ENCODE measurements at places on chromosomes 3 and 15.
A peak's percentile ranks its signal among the peaks of the same experiment; 100 is the strongest.

DNA sequence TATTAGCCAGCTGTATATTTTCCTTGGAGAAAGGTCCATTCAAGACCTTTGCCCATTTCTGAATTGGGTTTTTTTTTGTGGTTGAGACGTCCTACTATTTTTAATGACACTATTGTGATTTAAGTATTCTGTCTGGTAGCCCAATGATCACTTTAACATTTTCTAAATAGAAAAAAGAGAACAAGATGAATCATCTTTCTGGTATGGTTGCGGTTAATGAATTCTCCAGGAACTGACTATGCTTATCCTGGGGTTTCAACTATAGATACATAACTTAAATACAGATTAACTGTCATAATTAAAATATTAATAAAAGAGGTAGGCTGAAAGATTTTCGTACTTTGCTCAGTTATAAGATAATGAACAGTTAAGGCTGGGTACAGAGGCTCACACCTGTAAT is 51.9 kb downstream of the PBRM1 start:
- DNase-seq: peak; percentile 49

GRCh38 chr3:42057561-42058211 is 33.5 kb upstream of the TRAK1 start:
- no peak for DNase-seq

GRCh38 chr15:51051776-51052175 is 42.9 kb downstream of the TNFAIP8L3 start:
- DNase-seq: no peak

DNA sequence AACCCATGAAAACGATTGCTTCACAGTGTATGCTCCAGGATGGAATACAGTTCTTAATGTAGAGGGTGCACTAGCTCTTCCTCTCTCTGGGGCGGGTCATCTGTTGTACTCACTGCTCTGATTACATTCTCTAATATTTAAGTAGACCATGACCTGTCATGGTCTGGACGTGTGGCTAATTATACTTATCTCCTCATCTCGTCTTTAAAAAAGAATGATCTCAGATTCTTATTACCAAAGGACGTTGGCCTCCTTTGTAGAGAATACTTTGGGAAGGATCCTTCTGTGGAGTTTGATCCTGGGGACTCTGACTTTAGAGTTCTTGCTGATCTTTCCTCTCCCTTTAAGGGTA is 48.4 kb upstream of the TRAK1 start:
- peak; percentile 41 for DNase-seq

DNA sequence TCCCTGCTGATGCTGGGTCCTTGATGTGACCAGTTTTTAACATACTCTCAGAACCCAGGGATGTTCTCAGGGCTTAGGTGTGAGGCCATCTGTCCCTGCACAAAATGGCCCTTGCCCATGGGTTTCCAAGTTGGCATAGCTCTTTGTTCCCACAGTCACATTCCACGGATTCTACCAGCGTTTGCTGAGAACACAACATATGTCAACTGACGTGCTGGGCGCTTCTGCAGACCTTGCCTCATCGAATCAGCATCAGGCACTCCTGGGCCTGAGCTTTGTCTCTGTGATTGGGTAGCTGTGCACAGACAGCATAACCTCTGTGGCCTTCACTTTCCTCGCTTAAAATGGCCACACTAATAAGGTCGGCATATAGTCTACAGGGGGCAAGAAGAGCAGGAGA is 69.0 kb downstream of the MGLL start:
- no peak for DNase-seq

GRCh38 chr3:121981473-121981872 is 40.6 kb downstream of the ILDR1 start:
- no peak for DNase-seq

DNA sequence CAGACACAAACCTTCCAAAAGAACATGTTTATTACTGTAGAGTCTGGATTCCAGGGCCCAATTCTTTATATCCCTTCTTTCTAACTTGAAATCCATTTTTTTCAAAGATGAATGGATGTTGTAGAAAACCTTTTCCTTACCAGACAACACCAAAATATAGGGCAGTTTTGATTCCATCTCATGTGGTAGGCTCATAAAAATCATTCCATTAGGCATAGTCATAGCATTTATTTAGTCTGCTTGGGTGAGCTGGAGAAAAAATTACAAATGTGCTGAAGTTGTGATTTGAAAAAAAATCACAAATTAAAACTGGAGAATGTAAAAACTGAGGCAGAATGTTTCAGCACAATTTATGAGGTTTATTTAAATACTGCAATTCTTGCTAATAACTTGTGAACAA is 199.3 kb upstream of the TBC1D5 start:
- DNase-seq: no peak

- no peak for DNase-seq
These were observed 6.8 kb downstream of the TLNRD1 start for GRCh38 chr15:81007428-81008064.

- DNase-seq: no peak
These were observed 209.8 kb upstream of the RBMS3 start for GRCh38 chr3:29070959-29071634.

- DNase-seq: peak; percentile 69
These were observed 217.5 kb upstream of the RASGRP1 start for GRCh38 chr15:38782156-38782555.

DNA sequence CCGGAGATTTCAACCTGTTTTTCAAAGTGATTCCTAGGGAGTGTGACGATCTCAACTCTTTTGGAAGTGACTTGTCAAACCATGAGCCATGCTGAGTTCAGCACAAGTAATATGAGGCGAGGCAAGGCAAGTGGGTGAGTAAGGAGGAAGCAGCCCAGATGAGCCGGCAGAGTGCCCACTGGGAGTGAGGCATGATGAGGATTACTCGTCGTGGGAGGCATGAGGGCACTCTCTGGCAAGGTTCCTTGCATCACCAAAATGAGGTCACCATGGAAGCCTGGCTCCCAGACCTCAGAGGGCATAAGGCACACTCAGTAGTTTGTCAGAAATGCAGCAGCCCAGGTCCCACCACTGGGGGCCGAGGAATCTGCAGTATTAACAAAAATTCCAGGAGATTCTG is 636.1 kb downstream of the MAGI1 start:
- DNase-seq: peak; percentile 90

GRCh38 chr3:156291272-156292123 is 171.1 kb downstream of the KCNAB1 start:
- no peak for DNase-seq

GRCh38 chr3:155080692-155081091 is 573 bp downstream of the MME start:
- DNase-seq: peak; percentile 41

DNA sequence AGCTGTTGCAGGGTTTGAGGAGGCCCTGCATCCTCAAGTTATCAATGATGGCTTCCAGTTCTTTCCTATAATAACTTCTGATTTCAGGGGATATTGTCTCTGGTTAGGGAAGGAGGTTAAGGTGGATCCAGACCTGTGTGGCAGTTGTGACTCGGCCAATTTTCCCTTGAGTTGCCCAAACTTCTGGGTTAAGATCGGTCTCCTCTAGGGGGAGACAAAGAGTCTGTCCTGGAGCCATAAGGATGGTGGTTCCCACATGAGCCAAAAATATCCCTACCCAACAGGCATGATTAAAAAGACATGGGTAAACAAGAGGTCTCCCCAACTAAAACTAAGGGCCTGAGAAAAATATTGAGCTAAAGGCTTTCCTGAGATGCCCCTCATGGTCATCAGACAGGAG is 227.5 kb upstream of the MDFIC2 start:
- no peak for DNase-seq

- DNase-seq: no peak
These were observed 4.9 kb downstream of the NT5DC2 start for GRCh38 chr3:52528586-52529375.

DNA sequence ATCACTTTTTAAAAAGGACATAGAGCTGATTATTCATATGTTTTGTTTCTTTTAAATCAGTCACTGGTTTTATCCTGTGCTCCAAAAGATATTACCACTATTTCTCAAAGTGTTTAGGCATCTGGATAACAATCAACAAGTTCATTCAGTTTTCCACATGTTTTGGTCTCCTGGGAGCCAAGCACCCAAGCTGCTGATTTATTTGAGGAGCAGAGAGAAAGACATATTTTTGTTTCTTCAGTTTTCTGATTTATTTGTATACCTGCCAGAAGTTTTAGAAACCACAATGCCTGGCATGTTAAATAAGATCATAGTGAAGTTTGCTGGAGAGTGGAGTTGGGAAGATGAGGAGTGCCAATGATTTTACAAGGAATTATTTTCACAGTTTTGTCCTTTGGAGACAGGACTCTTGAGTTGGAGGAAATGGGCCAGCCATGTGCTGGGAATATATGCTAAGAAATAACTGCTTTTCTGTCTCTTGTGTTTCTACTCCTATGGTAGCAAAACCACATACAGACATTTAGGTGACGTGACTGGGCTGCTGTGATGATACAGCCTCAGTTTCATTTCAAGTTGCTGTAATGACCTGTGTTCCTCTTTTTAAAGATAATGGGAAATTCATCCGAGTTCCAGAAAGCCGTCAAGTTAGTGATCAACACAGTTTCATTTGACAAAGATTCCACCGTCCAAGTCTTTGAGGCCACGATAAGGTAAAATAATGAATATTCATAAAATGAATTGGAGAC is 11.7 kb downstream of the EDEM1 start:
- peak; percentile 20 for DNase-seq

GRCh38 chr15:70034141-70034540 is 63.6 kb downstream of the TLE3 start:
- DNase-seq: no peak

DNA sequence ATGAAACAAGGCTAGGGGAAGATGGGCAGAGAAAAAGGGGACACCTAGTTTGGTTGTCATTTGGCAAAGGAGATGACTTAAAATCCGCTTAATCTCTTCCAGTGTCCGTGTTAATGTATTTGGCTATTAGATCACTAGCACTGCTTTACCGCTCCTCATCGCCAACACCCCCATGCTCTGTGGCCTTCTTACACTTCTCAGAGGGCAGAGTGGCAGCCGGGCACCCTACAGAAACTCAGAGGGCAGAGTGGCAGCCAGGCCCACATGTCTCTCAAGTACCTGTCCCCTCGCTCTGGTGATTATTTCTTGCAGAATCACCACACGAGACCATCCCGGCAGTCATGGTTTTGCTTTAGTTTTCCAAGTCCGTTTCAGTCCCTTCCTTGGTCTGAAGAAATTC is 39.6 kb downstream of the DNASE1L3 start:
- DNase-seq: no peak

DNA sequence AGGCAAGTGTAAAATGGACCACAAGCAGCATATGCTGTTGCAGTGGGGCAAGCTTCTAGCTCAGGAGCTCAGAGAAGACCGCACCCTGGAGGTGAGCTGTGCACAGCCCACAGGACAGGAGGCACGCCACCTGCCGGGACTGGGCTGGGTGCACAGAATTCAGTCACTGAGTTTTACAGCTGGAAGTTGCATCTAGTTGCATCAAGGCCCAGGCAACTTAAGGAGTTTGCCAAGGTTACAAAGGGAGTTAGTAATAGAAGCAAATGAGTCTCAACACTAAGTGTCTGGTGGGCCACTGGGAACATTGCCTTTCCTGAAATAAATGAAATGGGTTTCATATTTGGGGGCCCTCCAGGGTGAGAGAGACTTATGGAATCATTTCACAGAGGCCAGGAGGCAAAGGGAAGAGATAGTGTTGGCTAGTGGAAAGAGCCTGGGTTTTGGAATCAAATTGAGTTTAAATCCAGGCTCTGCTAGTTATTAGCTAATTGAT is 36.0 kb upstream of the TIMP4 start:
- DNase-seq: no peak

GRCh38 chr3:108021131-108021530 is 69.7 kb downstream of the CD47 start:
- DNase-seq: no peak

- DNase-seq: no peak
These were observed 63.3 kb downstream of the ABHD5 start for GRCh38 chr3:43753741-43754715.

- DNase-seq: no peak
These were observed 138.5 kb upstream of the ANKRD28 start for GRCh38 chr3:15936312-15936711.

- DNase-seq: no peak
These were observed 124.2 kb downstream of the TMCO5A start for GRCh38 chr15:38058596-38059075.

DNA sequence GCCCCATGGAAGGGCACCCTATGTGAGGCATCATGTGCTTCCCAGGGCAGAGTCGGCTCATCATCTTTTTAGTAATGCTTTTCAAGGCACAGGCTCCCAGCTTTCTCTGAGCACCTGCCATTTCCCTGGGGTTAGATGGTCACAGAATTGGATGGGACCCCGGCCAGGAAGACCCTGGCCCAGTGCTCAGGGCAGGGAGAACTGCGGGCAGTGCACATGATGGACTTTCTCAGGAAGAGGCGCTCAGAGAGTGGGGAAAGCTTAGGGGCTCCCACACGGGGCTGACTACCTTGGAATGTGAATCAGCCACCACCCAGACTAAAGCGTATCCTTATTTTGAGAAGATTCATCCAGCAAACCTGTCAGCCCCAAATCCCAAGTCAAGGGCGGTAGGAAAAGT is 16.5 kb upstream of the SKOR1 start:
- no peak for DNase-seq

- DNase-seq: peak; percentile 46
These were observed 344.7 kb upstream of the RBMS3 start for GRCh38 chr3:28936154-28936553.

GRCh38 chr3:40649346-40649745 is 124.6 kb downstream of the ZNF621 start:
- DNase-seq: no peak

GRCh38 chr3:195911946-195912270 is 3.6 kb upstream of the TNK2 start:
- no peak for DNase-seq

DNA sequence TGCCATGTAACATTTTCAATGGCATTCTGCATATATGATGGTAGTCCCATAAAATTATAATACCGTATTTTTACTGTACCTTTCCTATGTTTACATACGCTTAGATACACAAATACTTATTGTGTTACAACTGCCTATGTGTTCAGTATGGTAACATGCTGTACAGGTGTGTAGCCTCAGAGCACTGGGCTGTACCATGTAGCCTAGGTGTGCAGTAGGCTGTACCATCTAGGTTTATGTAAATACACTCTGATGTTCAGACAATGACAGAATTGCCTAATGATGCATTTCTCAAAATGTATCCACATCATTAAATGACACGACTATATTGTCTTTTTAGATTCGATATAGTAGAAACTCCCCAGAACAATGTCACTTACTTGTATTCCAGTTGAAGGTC is 22.7 kb downstream of the CD80 start:
- no peak for DNase-seq

- no peak for DNase-seq
These were observed 465.0 kb downstream of the EPHB1 start for GRCh38 chr3:135260025-135260424.

All from amniotic epithelial cell (primary cell).